IMR-90 (cell line): ENCODE measurements at places on chromosomes 11 and 22. TPM values are rescaled to one million over a fixed set of nuclear protein-coding genes. Genes with fewer than 3 reads are reported as not detected.

Gene MS4A7
- total RNA-seq = not detected in 2 replicates

Gene OR51G2
- not detected in 2 replicates for total RNA-seq

Gene OR8D2
- total RNA-seq = not detected in 2 replicates

Gene OR51E2
- 0.56 and 0.72 TPM in 2 replicates for total RNA-seq

Gene PANX3
- total RNA-seq = not detected in 2 replicates

Gene APOBEC3B
- 17.2 and 17.6 TPM in 2 replicates for total RNA-seq

Gene KRTAP5-1
- not detected in 2 replicates for total RNA-seq

Gene ABTB2
- total RNA-seq = 0.18 and 0.28 TPM in 2 replicates

Gene KCNE3
- under 0.01 and 0.18 TPM in 2 replicates for total RNA-seq

- DNase-seq = no peak
Measured at GRCh38 chr11:45670386-45671135, 5.1 kb upstream of the CHST1 start.

- no peak for DNase-seq
Measured at GRCh38 chr11:96481204-96481603, 91.4 kb downstream of the JRKL start.

- DNase-seq = no peak
Measured at GRCh38 chr11:2542406-2542805, 97.6 kb downstream of the KCNQ1 start.

DNA sequence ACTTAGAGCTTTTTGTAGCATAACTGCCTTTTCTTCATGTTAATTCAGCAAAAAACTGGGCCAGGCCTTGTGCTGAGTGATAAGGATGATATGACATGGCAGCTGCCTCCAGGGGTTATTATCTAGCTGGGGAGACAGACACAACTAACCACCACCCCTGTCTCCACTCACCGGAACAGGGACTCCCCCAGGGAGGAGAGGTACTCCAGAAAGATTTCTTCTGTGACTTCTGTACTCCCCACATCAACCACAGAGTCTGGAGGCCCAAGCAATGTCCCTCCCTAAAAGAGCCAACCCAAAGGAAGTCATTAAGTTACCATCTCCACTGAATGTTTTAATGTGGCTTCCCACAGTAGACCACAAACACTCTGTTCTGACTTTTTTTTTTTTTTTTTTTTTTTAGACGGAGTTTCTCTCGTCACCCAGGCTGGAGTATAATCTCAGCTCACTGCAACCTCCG, 14.3 kb upstream of the PMM1 start:
- DNase-seq = no peak

DNA sequence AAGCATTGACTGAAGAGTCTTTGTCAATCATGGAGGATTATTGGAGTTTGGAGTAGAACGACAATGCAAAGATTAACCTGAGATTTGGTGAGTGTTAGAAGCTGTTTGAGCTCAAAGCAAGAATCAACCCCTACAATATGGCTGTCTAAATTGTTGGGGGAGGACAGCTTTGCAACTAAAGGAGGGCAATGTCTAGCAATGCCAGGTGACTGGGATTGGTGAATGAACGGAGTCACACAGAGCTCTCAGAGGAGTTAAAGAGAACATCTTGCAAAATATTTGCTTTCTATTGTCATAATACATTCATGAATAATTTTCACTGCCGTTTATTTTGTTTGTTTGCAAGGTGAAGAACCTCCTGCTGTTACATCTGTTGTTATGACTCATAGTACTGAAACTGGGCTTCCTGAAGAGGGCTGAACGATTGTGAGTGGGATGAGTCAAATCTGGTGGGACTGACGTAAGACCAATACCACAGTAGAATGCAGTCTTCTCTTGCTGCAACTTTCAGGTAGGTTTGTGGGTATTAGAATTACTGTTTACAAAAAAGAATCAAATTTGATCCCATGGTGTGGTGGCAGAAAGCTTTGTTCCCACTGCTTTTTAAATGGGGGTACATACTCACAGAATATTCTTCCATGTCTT, 281.9 kb downstream of the CADM1 start:
- DNase-seq = peak; percentile 98

GRCh38 chr22:37607935-37608476, 628 bp upstream of the GGA1 start:
- no peak for DNase-seq

DNA sequence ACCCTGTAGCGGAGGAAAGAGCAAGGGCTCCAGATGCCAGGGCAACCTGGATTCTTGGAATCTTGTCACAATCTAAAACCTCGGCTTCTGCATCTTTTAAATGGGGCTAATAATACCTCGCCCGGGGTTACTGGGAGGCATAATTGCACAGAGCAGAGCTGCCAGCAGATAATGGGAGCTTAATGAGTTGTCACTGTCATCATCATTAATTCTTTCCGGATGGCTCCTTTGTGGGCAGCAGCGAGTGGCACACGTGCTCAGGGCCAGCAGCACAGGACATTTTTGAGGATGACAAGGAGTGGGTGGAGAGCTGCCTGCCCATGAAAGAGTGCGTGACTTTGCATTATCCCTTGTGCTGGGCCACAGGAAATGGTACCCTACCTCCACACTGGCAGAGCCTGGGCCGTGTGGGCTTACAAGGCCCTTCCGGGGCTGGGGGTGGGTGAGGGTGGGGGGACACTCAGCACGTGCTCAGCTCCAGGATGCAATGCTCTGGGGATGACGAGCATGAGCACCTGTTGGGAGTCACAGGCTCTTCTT, 5.7 kb downstream of the PDGFB start:
- no peak for DNase-seq

DNA sequence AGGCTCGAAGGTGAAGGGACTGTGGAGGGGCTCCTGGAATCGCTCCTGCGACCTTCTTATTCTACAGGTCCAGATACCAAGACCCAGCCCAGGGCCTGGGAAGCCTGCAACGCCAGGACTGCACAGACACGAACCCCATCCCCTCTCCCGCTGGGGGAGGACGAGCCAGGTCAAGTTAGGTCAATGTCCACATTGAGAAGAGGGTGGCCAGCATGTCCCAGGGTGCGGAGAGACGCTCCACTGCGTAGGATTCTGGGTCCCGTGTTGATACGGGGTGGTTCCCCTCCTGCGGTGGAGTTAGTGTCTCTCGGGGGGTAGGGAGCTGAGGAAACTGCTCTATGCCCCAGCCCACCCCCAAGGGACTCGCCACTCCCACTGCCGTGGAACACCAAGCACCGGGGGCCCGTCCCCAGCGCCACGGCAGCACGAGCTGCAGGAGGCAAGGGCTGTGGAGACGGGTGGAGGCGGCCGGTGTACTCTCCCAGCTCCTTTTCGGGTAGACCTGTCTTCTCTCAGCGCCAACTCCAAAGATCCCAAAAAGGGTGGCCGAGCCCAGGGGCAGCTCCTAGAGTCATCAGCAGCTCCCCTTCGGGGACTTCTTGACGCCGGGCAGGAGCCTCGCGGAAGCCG, 1.6 kb downstream of the GSC2 start:
- DNase-seq = no peak

DNA sequence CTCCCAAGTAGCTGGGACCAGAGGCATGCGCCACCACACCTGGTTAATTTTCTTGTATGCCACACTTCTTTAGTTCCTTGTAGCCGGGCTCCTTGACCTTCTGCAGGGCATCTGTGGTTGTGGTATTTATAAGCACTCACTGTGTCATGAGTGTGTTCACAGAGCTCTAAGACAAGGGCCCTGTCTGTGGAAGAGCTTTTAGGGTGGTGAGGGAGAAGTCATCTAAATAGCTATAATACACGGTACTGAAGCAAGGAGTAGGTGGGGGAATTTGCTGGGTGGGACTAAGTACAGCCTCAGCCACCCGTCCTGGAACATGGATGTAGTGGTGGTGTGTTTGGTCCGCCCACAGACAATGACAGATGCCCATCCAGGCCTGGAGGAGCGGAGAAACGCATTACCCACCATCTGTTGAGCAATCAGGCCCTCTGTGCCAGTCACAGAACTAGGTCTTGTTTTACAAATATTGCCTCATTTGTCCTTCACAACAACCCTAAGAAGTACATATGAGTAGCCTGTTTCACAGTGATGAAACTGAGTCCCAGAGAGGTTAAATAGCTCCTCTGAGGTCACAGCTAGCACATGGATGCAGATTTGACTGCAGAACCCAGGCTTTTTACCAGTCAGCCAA, 10.1 kb downstream of the ACO2 start:
- DNase-seq = peak; percentile 59

DNA sequence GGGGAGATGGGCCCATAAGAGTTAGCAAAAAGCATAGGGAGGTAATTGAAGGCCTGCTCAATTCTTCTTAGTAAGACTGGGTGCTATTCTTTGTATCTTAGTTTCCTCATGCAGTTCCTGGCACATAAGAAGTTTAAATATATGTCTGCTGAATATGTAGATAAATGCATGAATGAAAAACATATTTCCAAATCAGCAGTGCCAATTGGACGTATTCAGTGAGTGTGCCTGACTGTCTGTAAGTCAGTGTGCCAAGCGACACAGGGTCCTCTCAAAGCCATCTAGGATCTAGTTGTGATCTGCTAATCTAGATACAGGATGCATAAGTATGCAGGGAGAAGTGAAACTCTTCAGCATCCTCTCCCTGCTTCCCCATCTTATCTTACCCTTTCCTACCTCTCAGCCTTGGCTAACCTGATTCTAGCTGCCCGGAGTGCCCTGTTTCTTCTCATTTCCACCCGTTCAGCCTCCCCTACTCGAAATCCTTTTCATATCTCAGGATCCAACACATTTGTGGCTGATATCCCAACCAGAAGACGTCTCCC, 91.1 kb upstream of the SORL1-AS1 start:
- no peak for DNase-seq

- no peak for DNase-seq
Measured at GRCh38 chr11:115124786-115125185, 379.4 kb downstream of the CADM1 start.

DNA sequence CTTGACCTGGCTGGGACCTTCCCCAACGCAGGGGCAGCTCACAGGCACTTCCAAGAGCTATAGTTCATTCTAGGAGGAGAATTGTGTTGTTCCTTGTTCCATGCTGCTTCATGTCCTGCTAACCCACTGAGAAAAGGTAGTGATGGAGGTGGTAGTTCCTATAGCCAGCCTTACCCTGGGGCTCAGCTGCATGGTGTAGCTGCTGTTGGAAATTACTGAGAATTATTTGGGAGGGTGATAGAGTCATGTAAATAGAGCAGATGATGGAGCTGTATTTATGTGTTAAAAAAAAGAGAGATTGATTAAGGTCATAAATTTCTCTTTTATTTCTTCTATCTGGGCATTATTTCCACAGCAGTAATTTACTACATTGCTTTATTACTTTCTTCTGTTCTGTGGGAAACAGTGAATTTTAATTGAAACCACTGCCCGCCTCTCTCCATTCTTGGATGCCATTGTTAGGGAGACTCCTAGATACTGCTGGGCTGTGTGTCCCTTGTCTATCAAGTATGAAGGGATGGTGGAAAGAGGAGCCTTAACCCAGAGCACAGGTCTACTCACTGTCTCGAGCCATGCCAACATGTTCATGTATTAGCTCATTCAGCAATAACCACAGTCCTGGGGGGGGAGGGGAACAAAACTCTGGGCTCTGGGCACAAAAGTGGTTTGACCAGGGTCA, 309.2 kb downstream of the FAT3 start:
- DNase-seq = no peak

DNA sequence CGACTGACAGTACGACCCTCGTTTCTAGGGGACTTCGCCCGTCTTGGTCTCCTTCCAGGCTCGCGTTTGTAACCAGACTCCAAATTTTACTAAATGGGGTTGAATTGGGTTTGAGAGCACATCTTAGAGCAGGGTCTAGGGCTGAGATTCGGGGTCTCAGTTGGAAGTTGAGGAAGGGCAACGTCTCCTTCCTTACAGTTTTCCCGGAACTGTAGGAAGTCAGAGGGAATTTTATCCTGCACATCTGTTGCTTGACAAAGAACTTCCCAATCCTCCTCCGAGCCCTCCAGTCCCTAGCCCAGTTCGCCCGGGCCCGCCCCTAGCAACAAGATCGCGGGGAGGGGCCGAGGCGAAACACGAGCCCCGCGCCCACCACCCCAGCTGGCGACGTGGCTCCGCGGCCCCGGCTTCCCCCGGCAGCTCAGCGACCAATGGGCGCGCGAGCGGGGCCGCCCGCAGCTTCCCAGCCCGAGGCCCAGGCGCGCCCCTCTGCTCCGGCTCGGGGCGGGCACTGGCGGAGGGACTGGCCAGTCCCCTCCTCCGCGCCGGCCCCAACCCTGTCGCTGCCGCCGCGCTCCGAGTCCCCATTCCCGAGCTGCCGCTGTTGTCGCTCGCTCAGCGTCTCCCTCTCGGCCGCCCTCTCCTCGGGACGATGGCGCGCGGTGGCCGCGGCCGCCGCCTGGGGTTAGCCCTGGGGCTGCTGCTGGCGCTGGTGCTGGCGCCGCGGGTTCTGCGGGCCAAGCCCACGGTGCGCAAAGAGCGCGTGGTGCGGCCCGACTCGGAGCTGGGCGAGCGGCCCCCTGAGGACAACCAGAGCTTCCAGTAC, at the start of gene RCN1:
Gene RCN1 (plus strand): TSS at position 530 of the 826 bp plus-strand sequence. CDS start 123 bp downstream, at position 653.
- peak; percentile 86 for DNase-seq

- no peak for DNase-seq
Measured at GRCh38 chr11:73757598-73757997, 3.3 kb downstream of the RAB6A start.

DNA sequence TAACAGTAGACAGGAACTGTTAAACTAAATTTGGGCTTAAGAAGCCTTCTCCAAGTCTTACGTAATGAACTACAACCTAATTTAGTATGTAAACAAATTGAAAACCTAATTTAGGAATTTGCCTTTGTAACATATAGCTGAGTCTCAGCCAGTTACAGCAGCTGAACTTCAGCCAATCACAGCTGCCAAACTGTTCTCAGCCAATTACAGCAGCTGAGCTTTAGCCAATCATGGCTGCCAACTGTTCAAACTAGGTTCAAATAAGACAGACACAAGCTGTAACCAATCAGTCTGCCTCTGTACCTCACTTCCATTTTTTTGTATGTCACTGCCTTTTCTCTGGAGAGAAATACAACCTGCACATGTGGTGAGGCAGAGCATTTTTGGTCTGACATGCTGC, 95.0 kb upstream of the CD44 start:
- no peak for DNase-seq

DNA sequence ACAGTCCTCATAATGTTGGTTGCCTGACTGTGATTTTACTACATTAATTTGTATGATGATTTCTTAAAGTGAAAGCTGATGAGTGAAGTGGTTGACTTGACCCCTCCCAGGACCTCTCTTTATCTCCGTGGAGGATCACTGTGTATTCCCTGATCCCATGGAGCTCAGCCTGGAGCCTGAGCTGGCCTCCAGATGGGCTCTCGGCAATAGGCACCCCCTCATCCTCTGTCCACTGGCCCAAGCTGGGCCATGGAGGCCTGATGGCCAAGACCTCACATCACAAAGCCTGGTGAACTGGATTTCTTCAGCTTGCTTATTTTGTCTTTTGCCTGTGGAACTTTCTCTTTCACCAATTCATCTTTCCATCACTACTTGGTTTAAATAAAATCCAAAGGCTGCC, 75.2 kb downstream of the WNT11 start:
- DNase-seq = no peak
